CD4-positive, alpha-beta memory T cell (primary cell): ENCODE measurements at places on chromosomes 5 and 9.

DNA sequence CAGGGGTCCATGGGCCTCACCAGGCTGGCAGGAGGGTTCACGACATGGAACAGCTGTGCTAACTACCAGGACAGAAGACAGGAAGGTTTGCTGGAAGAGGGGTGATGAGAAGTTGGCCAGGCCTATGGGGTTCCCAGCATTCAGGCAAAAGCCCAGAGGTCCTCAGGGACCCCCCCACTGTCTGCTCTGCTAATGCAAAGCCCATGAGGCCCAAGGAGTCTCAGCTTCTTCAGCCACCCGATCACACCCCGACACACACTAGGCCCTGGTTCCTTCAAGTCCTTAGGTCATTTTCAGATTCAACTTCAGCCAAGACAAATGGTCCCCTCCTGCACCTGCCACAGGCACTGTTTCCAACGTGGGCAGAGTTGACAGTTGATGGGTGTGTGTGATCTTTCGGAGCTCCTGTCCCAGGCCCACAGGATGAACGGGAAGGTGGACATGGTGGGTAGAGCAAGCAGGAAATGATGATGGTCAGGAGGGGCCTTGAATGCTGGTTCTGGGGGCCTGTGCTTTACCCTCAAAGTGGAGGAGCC is 20.4 kb downstream of the ADAMTS2 start:
- H3K27me3 ChIP-seq: no peaks in the 10 kb centered on the region
- H3K4me3 ChIP-seq: no peak overlapping the region
- no peaks in the 10 kb centered on the region for H3K4me1 ChIP-seq
- H3K36me3 ChIP-seq: no peaks in the 10 kb centered on the region

DNA sequence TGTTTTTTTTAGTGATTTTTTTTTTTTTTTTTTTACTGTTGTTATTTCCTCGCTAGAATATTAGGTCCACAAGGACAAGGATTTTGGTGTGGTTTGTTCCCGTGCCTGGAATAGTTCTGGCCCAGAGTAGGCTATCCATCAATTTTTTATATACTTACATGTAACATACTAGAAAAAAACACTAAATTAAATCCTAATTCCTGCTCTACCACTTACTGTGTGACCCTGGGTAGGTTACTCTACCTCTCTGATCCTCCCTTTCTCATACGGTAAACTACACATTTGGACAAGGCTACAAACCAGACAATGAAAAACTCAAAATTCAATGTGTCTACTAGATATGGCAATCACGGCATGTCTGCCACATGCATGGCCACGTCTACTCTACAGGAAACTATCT is 141.3 kb upstream of the ABCA1 start:
- H3K27ac ChIP-seq: no peak overlapping the region
- no peak for DNase-seq
- H3K27me3 ChIP-seq: no peaks in the 10 kb centered on the region
- H3K4me1 ChIP-seq: no peaks in the 10 kb centered on the region

- DNase-seq: no peak
- H3K27ac ChIP-seq: no peak overlapping the region
- no peaks in the 10 kb centered on the region for H3K36me3 ChIP-seq
Measured at GRCh38 chr5:118006219-118006618, 982.1 kb downstream of the DTWD2 start.

- DNase-seq: no peak
- H3K4me1 ChIP-seq: peaks cover 11% of the 10 kb centered on the region
- H3K4me3 ChIP-seq: no peak overlapping the region
- H3K27ac ChIP-seq: no peak overlapping the region
- no peaks in the 10 kb centered on the region for H3K36me3 ChIP-seq
- no peaks in the 10 kb centered on the region for H3K27me3 ChIP-seq
Measured at GRCh38 chr5:177495243-177496060, 2.0 kb downstream of the PDLIM7 start.

DNA sequence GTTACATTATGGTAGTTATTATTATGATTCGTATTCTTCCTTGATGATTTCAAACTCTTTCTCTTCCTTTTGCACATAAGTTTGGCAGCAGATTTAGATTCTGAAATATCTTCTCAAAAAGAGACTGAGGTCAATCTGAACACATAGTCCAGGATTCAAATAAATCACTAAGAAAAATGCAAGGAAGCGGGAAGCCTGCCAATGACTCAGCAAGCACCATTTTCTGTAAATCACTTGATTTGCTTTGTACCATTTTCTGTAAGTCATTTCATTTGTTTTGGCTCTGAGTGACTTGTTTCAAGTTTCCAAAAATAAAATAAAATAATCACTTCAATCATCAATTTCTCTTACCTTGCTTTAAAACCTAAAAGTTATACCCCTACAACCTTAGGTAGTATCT is 24.6 kb upstream of the GLIS3 start:
- H3K4me1 ChIP-seq: no peaks in the 10 kb centered on the region
- no peaks in the 10 kb centered on the region for H3K27me3 ChIP-seq
- H3K36me3 ChIP-seq: no peaks in the 10 kb centered on the region
- H3K4me3 ChIP-seq: no peak overlapping the region

GRCh38 chr9:134702291-134702690 is 60.7 kb downstream of the COL5A1 start:
- no peaks in the 10 kb centered on the region for H3K36me3 ChIP-seq
- no peak overlapping the region for H3K27ac ChIP-seq
- H3K4me1 ChIP-seq: no peaks in the 10 kb centered on the region
- no peak overlapping the region for H3K4me3 ChIP-seq

DNA sequence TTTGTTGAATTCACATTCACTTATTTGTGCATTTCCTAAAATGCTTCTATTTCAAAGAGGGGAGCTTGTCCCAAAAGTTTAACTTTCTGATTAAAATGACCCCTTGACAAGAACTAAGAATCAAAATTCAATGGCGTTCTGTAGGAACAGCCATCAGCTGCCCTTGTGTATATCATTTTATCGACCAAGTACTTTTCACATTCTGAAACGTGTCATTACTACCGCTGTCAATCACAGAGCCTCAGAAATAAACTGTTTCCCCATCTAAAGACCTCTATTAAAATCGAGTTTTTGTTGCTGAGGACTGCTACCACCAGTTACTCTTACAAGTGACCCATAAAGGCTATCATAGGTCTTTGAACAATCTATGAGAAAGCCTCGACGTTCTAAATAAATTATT is 1.6 kb upstream of the FOXD1 start:
- H3K27ac ChIP-seq: no peak overlapping the region
- H3K4me1 ChIP-seq: peaks cover 22% of the 10 kb centered on the region
- no peak overlapping the region for H3K4me3 ChIP-seq
- DNase-seq: no peak

DNA sequence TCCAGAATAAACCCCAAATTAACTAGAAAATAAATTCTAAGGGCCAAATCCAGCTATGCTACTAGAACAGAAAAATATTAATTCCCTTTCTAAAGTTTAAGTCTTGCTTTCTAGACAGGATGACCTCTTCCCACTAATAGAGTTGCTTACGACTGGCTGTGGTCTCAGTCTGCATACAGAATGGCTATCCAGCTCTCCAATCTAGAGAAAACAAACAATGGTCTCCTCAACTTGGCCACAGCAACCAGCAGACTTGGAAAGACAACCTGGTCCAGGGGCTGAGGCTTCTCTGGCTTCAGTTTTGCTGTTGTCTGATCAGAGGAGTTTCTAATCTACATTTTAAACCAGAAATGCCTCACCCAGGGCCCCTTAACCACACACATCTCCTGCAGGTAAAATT is 28.9 kb downstream of the RASEF start:
- no peaks in the 10 kb centered on the region for H3K4me1 ChIP-seq
- H3K27me3 ChIP-seq: no peaks in the 10 kb centered on the region
- H3K27ac ChIP-seq: no peak overlapping the region
- no peak overlapping the region for H3K4me3 ChIP-seq
- H3K36me3 ChIP-seq: no peaks in the 10 kb centered on the region

DNA sequence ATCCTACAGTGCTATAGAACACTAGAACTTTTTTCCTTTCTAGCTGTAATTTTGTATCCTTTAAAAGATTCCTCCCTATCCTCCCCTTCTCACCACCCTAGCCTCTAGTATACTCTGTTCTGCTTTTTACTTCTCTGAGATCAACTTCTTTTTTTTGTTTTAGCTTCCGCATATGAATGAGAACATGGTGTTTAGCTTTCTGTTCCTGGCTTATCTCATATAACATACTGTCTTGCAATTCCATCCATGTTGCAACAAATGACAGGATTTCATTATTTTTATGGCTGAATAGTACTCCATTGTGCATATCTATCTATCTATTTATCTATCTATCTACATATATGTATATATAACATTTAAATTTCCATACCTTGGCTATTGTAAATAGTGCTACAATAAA is 126.0 kb upstream of the MAN2A1 start:
- H3K4me3 ChIP-seq: no peak overlapping the region
- no peak for DNase-seq
- H3K27ac ChIP-seq: no peak overlapping the region
- no peaks in the 10 kb centered on the region for H3K27me3 ChIP-seq
- no peaks in the 10 kb centered on the region for H3K4me1 ChIP-seq

GRCh38 chr5:156584871-156585270 is 257.9 kb downstream of the SGCD start:
- no peak overlapping the region for H3K4me3 ChIP-seq
- H3K36me3 ChIP-seq: no peaks in the 10 kb centered on the region
- DNase-seq: no peak
- no peaks in the 10 kb centered on the region for H3K4me1 ChIP-seq
- no peaks in the 10 kb centered on the region for H3K27me3 ChIP-seq

DNA sequence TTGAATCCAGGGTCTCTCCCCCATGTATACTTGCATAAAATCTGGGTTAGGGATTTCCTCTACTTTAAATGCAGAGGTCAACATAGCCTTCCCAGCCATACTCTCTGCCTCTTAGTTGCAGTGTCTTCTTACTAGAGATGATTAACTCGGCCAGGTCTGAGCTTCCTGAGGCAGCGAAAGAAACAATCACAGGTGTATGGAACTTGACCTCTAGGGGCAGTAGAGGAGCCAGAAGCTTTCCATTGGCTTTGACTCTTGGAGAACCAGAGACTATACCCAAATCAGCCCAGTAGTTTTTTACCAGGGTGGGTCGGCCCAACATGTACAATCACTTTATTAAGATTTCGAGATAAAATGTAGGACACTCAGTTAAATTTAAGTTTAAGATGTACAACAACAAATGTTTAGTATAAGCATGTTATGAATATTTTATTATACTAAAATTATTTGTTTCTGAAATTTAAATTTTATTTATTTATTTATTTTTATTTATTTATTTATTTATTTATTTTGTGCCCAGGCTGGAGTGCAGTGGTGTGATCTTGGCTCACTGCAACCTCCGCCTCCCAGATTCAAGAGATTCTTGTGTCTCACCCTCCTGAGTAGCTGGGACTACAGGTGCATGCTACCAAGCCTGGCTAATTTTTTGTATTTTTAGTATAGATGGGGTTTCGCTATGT is 48.0 kb upstream of the DMRT3 start:
- no peaks in the 10 kb centered on the region for H3K27me3 ChIP-seq
- no peak overlapping the region for H3K27ac ChIP-seq
- no peak for DNase-seq
- no peak overlapping the region for H3K4me3 ChIP-seq
- no peaks in the 10 kb centered on the region for H3K4me1 ChIP-seq

- H3K27me3 ChIP-seq: no peaks in the 10 kb centered on the region
- H3K27ac ChIP-seq: no peak overlapping the region
- peaks cover 5% of the 10 kb centered on the region for H3K4me1 ChIP-seq
- DNase-seq: no peak
- no peaks in the 10 kb centered on the region for H3K36me3 ChIP-seq
Measured at GRCh38 chr5:146788898-146789297, 89.7 kb downstream of the PPP2R2B start.

DNA sequence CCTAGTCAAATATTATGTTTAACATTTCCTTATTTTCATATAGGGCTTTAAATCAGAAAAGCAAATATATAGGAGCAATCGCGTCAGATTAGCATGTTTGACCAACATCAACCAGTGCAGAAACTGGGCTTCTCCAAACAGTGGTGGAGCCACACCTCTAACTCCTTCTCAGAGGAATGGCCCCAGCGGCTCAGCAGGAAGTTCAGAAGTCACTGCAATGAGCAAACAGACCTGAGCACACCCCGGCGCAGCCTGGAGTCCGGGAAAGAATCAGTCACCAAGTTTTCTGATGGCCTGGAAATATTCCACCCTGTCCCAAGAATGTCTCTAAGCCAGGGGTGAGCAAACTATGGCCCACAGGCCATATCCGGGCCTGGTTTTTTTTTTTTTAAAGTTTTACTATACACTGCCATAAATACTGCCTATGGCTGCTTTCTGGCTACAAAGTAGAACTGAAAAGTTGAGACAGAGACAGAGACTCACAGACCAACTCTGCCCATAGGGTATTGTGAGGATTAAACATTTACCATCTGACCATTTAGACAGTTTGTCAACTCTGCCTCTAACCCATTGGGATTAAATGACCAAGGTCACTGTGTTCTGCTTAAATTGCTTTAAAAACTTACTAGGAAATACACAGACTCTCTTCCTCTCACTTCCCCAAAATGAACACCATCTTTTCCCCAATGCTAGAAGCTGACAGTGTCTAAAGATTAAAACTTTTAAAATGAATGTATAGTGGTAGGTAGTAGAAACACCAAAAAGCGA is 5.4 kb downstream of the GOLM1 start:
- no peaks in the 10 kb centered on the region for H3K4me1 ChIP-seq
- H3K27ac ChIP-seq: no peak overlapping the region
- no peak overlapping the region for H3K4me3 ChIP-seq
- H3K27me3 ChIP-seq: peaks cover 4% of the 10 kb centered on the region
- no peaks in the 10 kb centered on the region for H3K36me3 ChIP-seq
- no peak for DNase-seq

- H3K36me3 ChIP-seq: no peaks in the 10 kb centered on the region
- H3K4me3 ChIP-seq: no peak overlapping the region
- no peaks in the 10 kb centered on the region for H3K27me3 ChIP-seq
- no peak for DNase-seq
Measured at GRCh38 chr5:171123417-171123816, 185.6 kb upstream of the TLX3 start.

DNA sequence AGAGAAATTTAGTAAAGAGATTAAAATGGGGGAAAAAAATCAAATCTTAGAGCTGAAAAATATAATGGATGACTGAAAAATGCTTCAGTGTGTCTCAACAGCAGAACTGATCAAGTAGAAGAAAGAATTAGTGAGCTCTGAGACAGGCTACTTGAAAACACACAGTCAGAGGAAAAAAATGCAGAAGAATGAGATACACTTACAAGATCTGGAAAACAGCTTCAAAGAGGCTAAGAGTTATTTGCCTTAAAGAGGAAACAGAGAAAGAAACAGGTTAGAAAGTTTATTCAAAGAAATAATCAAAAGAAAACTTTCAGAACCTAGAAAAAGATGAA is 70.5 kb upstream of the OR2K2 start:
- H3K27ac ChIP-seq: no peak overlapping the region
- no peaks in the 10 kb centered on the region for H3K4me1 ChIP-seq
- no peak for DNase-seq

- H3K4me1 ChIP-seq: no peaks in the 10 kb centered on the region
- H3K4me3 ChIP-seq: no peak overlapping the region
- peaks cover 5% of the 10 kb centered on the region for H3K27me3 ChIP-seq
- no peak overlapping the region for H3K27ac ChIP-seq
- DNase-seq: peak; percentile 24
- no peaks in the 10 kb centered on the region for H3K36me3 ChIP-seq
Measured at GRCh38 chr9:91433180-91433579, 9.5 kb upstream of the NFIL3 start.
